ENCODE measurements at places on chromosomes 7 and 10.

DNA sequence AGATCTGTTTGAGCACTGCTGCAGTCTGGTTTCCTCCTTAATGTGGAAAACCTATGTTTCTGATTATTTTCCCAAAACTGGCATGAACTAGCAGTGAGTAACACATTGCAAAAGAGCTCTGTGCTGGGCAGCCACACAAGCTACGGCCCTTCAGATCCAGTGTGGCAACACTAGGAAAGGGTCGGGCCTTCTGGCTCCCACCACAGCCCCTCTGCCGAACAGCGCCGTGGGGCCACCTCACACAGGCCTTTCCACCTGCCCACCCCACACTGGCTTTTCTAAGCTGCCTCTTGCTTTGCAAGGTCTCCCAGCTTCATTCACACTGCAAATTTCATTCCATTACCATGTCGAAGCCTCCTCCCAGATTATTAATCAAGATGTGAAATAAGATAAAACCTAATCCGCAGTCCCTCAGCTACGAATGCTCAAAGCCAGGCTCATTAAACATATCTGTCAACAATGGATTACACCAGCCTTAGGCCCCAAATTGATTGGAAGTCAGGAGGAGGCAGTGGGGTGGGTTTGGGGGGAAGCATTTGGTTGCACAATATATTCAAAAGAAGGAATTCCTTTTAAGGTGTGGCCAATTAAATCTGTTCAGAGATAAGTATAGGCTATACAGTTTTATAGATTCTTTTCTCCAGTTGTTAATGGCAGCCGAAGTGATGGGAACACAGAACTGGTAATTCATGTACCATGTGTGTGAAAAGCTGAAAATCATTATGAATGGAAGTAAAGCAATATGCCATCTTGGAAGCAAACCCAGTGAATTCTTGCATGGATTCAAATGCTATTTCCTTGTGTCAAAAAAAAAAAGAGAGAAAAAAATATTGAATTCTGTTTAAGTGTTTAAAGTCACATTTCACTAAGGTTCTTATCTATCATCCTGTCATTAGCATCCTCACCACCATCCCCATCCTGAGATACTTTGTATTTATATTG lies 223.7 kb downstream of the MTERF1 start:
- DNase-seq, result no peak

GRCh38 chr10:42836096-42836495 lies 53.5 kb downstream of the BMS1 start:
- no peak for DNase-seq

DNA sequence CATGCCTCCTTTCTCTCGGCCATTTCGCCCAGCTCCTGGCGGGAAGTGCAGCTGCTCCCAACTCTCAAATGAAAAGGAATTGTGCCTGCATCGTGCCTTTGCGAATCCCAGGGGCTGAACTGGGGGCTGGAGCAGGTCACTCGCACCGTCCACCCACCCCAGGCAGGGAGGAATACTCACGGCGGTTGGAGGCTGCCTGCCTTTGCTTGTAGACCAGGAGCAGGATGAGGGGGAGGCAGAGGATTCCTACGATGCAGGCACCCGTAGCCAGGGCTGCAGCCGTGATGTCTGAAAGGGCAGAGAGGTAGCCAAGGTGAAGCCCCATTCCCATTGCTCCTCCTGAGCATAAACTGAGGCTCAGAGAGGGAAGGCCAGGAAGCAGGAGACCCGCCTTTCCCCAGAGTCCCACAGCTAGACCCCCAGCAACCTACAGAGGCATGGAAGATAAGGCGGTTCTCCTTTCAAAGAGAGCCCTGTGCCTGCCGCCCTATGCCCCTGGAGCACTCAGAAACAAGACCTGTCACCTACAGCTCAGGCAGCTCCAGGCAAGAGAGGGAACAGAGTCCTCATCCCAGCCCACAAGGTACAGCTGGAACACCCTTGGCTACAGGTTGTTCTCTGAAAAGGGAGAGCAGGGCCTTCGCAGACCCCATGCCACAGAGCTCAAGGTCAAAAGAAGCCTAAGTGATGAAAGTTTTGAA lies 18.0 kb downstream of the VSIR start:
- DNase-seq, result no peak

- DNase-seq, result no peak
These were observed 27.3 kb upstream of the CRHR2 start for GRCh38 chr7:30709549-30709948.

- no peak for DNase-seq
These were observed 33.0 kb downstream of the RASGEF1A start for GRCh38 chr10:43233601-43234430.

DNA sequence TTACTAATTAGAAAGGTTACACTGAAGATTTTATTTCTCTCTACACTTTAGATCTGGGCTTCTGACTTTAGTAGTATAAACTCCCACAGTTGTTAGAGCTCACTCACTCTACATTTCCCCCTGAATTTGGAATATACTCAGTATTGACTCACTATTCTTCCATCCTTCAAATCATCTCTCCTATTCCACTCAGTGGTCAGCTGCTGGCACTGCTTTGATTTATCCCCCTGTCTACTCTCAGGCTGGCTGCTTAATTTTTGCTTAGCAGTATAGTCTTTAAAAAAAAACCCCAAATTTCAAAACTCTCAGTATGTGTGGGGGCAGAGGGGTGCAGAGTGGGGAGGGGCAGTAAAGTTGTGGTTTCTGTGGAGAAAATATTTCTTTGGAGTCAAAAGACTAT lies 68.9 kb downstream of the CDK6 start:
- DNase-seq, result no peak

GRCh38 chr10:11035301-11035991 lies 17.8 kb downstream of the CELF2 start:
- DNase-seq, result no peak

- DNase-seq, result peak; percentile 80
These were observed at the start of gene GSDME for GRCh38 chr7:24757353-24758275. TSS of gene GSDME (minus strand) at chr7:24757464. CDS start at chr7:24749774, 7,690 bp downstream.

- DNase-seq, result no peak
These were observed 65.8 kb upstream of the ZEB1 start for GRCh38 chr10:31253237-31253636.

DNA sequence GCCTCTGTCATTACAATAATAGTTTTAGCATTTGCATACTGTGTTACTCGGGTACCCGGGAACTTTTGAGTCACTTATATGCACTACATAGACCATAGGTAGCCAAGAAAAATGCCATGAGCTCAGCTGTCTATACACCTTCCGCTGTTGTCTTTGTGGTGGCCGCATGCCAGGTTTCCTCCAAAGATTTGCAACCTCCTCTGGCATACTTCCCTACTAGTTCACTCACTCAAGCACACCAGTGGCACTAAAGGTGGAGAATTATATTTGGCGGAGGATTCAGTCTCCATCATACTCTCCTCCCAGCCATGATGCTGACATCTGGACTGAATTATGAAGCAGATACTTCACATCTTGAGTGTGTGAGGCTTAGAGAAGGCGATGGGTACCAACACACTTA lies 35.6 kb upstream of the GRB10 start:
- DNase-seq, result no peak

GRCh38 chr10:86035791-86036543 lies 330.6 kb downstream of the GRID1 start:
- DNase-seq, result no peak

DNA sequence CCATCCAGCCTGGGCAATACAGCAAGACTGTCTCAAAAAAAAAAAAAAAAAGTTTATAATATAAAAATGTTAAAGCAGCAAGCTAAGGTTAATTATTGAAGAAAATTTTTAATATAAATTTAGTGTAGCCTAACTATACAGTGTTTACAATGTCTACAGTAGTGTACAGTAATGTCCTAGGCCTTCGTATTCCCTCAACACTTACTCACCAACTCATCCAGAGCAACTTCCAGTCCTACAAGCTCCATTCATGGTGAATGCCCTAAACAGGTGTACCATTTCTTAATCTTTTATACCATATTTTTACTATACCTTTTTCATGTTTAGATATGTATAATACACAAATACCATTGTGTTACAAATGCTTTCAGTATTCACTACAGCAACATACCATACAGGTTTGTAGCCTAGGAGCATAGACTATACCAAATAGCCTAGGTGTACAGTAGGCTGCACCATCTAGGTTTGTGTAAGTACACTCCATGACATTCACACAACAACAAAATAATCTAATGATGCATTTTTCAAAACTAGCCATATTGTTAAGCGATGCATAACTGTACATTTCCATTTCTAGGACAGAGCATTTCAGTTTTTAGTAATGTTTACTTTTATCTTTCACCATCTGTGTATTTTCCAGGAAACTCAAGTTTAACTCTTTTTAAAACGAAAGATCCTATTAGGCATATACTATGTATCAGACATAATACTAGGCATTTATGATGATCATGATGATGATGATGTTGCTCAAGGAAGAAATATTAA lies 43.3 kb downstream of the CNOT4 start:
- no peak for DNase-seq

GRCh38 chr7:50594734-50595485 lies 29.7 kb upstream of the DDC start:
- DNase-seq, result no peak

GRCh38 chr7:39565538-39565937 lies 666 bp upstream of the YAE1 start:
- DNase-seq, result no peak

GRCh38 chr7:14083761-14084160 lies 94.3 kb upstream of the ETV1 start:
- no peak for DNase-seq

DNA sequence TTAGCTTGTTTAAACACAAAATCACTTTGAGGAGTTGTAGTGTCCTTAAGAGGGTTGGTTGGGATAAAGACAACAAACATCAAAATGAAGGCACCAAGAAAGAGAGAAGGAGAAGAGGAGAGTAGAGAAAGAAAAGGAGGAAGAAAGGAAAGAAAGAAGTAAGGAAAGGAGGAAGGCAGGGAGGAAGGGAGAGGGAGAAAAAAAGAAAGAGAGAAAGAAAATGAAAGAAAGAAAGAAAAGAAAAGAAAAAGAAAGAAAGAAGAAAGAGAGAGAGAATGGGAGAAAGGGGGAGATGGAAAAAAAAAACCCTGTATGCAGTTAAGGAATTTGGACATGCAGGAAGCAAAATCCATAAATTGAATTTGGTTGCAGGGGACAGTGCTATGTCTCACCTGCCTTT lies 635.4 kb upstream of the FZD8 start:
- no peak for DNase-seq

DNA sequence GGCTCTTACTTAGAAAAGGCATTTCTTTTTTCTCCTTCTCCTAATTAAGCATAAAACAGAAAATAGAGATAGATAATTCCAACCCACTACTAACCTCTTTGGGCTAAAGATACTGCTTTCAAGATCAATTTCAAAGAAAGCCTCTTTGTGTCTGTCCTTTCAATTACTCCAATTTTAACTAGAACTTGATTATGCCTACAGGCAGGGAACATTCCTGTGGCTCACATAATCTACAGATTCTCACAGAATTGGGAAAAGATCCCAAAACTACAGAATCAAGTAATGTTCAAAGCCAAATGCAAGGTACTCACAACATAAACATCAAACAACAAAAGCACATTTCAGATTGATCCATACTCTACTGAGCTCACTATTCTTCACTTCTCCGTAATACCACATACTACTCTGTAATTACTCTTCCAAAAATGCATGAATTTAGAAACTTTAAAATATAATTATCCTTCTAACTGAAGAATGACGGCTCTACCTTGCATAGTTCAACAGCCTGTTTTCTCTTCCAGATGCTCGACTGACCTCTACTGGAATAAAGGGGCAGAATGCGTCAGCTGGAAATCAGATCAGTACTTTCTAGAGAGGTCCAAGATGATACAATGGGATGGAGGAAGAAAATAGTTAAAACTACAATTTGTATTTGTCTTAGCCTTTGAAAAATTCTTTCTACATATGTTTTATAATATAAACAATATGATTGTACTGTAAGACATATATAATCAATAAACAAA lies 3.9 kb downstream of the MTERF1 start:
- no peak for DNase-seq

DNA sequence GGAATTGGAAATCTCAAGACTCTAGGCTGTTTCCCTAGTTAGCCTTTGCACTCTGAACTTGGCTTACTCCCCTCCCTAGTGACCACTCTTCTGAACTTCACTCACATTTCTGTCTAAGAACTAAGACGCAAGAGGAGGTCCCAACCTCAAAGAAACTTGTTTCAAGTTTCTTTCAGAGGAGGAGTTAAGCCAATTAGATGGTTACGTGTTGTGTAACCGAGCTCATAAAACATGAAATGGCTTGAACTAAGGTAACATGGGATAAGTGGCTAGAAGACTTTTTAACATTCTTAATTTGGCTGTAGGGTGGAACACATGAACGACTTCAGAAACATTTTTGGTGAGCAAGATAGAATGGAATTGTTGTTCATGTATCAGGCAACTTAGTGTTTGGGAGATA lies 39.5 kb upstream of the SEC61G start:
- DNase-seq, result no peak

GRCh38 chr7:94906065-94906851 lies 1.1 kb upstream of the PPP1R9A start:
- no peak for DNase-seq

DNA sequence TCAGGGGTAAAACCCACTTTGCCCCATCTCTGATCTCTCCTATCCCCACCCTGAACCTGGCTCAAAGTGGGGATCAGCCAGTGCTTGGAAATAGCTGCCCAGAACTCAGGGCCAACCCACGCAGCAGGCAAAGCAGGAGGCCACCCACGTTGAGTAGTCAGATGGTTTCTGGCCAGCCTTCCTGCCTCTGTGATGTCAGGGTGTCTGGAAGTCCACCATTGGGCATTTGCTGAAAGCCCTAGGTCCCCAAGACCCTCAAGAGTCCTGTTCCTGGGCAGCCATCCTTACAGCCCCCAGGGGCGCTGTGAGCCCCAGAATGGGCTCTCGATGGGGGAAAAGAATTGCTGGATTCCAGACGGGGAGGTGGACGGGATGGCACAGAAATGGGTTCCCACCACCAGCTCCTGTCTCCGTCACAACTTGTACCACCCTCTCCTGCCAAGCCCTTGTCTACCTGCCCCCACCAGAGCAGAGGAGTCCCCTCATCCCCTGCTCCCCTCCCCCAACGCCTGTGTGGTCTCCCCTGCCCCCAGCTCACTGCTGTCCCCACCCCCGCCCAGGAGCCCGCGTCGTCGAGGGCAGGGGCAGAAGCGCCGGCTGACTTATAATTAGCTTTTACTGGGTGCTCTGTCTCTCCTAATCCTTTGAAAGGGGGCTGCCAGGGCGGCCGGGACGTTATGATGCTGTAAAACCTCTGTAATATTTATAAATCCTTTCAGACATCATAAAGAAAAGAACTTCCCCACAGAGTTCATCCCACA lies 3.9 kb downstream of the MYL10 start:
- no peak for DNase-seq

DNA sequence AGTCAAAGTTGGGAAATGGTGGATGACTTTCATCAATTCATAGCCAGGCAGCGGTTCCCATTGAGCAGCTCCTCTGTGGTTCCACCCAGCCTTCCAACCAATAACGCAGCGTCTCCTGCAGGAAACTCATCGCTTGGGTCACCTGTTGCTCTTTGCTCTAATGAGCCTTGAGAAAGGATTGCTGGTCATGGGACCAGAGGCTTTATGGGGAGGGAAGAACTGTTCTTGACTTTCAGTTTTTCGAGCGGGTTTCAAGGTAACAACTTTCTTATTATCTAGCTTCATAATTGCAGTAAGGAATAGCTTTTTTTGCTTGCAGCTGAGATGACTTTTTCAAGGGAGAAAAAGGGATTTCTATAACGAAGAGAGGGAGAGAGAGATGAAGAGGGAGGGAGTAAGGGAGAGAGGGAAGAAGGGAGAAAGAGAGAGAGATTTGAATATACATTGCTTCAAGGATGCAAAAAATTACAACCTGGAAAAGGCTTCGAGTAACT lies 405 bp upstream of the ENTPD1 start:
- no peak for DNase-seq

Measured in GM06990 (cell line).